ENCODE measurements at places on chromosomes 2 and 18.

- DNase-seq, result no peak
Measured at GRCh38 chr18:54162431-54162830, 62.0 kb downstream of the MBD2 start.

- no peak for DNase-seq
Measured at GRCh38 chr2:238513346-238513745, 86.6 kb downstream of the ASB1 start.

DNA sequence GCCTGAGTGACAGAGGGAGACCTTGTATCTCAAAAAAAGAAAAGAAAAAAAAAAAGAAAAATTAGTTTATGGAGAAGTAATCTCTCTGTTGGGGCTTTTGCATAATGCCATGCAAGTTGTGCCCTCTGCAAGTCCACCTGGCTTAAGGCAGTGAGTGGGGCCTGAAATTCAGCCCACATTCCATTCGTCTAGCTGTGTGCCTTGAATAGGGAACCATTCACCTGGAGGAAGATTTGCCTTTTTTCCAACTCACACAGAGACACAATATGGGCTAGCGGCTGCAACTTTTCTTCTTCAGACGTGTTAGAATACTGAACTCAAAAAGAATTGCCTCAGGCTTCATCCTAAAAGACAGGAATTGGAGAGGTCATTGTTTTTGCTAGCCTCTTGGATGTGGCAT, 160.0 kb upstream of the STON1 start:
- DNase-seq, result no peak

- DNase-seq, result no peak
Measured at GRCh38 chr2:76128622-76129021, 417.9 kb upstream of the GCFC2 start.

- no peak for DNase-seq
Measured at GRCh38 chr2:192183296-192183695, 11.4 kb downstream of the TMEFF2 start.

- no peak for DNase-seq
Measured at GRCh38 chr2:72841462-72842125, 15.8 kb upstream of the EXOC6B start.

DNA sequence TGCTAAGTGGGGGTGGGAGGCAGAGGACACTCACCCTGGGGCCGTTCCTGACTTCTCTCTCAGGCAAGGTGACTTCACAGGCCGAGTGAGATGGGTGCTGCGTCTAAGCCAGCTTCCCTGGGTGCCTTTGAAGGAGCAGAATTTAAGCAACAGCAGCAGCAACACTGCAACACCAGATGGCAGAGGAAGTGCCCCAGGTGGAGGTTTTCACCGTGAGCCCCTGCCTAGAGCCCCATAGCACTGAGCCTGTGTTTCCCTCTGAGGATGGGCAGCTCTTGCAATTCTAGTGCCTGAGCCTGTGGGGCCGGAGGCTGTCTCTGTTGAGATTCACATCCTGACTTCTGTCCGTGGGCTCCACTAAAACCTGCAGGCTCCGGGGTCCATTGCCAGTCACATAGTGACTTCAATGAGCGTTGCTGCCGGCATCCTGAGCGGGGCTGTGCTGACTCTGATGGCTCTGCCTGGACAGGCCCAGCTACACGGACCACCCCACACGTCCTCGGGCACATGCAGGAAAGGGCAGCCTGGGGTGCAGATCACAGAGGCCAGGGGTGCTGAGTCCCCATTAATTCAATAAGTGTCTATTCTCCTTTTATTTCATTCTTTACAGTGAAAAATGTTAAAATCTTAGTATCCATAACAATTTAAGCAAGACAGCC, 218.8 kb downstream of the SNTG2 start:
- DNase-seq, result no peak

GRCh38 chr2:241289597-241289996, 25.9 kb downstream of the HDLBP start:
- no peak for DNase-seq

- DNase-seq, result no peak
Measured at GRCh38 chr2:187525163-187525900, 28.9 kb downstream of the TFPI start.

DNA sequence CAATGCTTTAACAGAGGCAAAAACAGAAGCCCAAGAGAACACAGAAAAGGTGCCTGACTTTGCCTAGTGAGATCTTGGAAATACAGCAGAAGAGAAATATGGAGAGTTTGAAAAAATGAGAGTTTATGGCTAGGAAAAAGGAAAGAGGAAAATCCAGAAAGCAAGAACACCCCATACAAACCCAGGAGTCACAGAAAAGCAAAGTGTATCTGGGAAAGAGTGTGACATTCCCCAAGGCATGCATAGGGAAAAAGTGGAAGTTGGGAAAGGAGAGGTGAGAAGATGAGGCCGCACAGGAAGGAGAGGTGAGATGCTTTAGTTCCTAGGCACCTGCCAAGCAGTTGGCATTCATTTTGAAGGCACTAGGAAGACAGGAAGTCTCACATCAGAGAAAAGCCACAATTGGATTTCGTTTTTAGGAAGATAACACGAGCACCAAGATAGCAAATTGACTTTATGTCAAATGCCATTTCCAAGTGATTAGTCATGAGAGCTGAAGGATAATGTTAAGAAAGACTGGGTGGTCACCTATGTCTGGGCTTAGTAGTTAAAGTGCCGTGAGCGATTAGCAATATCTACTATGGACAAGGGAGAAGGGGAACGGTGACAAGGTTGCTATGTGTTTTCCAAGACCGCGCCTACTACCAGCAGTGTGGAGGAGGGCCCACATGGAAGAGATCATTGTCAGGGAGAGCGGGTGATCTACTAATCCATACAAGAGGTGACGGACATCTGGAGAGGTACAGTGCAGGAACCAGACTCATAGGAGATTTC, 224.1 kb upstream of the PARD3B start:
- DNase-seq, result no peak

DNA sequence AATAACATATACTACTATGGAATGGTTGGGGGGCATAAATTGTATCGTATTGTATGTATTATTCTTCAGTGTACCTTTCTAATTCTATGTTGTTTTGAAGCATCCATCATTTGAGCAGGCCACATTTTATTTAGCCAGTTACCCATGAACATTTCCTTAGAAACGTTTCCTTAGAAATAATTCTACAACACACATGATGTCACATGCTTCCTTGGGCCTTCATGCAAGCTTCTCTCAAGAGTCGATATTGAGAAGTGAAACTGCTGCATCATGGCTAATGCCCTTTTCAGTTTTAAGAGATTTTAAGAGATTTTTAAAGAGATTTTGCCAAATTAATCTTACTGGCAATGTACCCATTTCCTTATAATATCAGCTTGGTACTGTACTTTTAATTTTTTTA, 63.9 kb downstream of the ALPK2 start:
- DNase-seq, result no peak

DNA sequence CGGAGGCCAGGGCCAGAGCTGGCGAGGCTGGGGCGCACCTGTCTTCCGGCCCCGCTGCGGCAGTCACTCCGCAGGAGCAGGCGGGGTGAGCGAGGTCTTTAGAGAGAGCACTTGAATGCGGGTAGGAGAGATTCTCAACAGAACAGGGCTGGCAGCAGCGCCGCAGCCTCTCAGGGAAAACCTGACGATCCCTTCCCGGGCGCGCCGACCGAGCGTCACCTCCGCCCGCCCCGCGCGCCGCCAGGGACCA, 526 bp downstream of the PRKRA start:
- no peak for DNase-seq

- DNase-seq, result no peak
Measured at GRCh38 chr2:24412812-24413211, 52.5 kb upstream of the ITSN2 start.

DNA sequence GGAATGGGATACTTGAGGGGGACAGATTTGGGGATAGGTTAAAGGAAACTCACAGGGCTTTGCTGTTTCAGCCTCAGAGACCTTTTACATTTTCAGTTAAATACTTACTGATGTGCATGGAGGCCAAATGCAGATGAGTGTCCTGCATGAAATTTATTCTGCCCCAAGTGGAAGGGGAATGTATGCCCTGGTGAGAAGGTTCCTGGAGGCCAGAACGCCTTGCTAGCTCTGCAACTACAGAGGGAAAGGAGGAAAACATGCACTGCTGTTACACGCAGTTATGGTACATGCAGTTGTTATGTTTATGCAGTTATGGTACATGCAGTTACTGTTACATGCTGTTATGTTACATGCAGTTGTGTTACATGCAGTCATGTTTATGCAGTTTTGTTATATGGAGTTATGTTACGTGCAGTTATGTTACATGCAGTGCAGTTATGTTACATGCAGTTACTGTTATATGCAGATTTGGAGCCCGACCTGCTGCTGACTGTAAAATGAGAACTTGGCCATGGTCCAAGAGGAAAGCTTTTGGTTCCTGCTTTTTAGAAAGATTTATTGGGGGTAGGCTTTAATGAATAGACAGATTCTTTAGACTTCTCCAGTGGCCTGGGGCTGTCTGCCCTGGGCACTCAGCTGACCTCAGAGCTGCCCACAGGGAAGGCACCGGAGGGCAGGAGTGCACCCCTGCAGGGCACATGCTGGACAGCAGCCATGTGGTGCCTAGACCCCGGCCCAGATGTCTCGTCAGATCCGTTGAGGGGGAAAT, 84.1 kb downstream of the LDLRAD4 start:
- DNase-seq, result no peak

DNA sequence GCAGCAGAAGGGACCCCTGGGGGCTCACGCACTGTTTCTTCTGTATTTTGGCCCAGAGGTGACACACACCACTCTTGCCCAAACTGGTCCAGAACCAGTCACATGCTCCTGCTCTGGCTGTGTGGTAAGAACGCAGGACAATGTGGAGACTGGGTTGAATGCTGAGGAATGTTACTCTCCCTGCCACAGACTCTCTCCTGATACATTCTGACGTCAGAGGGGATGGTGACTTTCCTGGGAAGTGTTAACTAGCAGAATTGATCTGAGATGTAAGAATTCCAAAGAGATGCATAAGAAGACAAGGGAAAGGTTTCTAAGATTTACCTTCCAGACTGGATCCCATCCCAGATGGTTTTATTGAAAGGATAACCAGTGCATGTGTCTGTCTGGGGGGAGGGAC, 100.8 kb downstream of the ASB1 start:
- DNase-seq, result no peak

GRCh38 chr2:177767768-177768167, 304.8 kb downstream of the PDE11A start:
- no peak for DNase-seq

DNA sequence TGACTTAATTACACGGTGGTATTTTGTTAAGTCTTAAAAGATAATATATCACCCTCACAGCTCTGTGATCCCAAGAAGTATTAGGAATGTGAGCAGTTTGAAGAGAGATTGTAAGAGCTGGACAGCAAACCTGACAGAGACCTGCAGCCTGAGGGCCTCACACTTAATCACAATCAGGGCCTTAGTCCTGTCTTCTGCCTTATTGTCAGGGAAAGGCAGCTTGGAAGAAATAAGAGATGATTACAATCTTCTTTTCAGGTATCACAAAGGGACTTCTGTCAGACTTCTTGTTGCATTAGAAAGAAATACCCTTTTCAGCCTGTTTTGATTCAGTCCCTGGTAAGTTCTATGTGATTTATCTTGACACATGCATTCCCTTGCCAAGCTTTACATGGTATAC, 1433.8 kb upstream of the SLC39A10 start:
- no peak for DNase-seq

GRCh38 chr2:159939946-159940345, 122.5 kb downstream of the PLA2R1 start:
- no peak for DNase-seq
